ENCODE measurements at places on chromosomes 11 and 22.

- DNase-seq, result no peak
Observed at GRCh38 chr11:73237471-73238290, 19.6 kb downstream of the P2RY2 start.

DNA sequence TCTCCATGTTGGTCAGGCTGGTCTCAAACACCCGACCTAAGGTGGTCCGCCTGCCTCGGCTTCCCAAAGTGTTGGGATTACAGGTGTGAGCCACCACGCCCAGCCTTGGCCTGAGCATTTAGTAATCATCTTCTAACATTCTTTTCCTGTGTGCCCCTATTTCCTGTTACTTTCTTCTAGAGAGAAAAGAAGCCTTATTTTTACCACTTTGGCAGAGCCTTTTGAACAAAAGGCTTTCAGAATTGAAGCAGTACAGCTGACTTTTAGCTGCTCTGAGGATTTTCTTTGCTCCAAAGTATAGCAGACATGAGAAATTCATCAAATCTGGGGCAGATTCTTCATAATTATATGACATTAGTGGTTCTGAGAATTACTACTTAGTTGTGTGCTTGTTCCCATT lies 13.4 kb downstream of the MORC2 start:
- DNase-seq, result no peak

- DNase-seq, result no peak
Observed at GRCh38 chr11:61406067-61406466, 13.7 kb downstream of the TMEM216 start.

- DNase-seq, result no peak
Observed at GRCh38 chr11:10048350-10048749, 245.7 kb downstream of the SBF2 start.

- no peak for DNase-seq
Observed at GRCh38 chr11:73729594-73730206, 31.2 kb downstream of the RAB6A start.

GRCh38 chr22:24175160-24175808 lies 6.0 kb upstream of the SUSD2 start:
- peak; percentile 50 for DNase-seq

DNA sequence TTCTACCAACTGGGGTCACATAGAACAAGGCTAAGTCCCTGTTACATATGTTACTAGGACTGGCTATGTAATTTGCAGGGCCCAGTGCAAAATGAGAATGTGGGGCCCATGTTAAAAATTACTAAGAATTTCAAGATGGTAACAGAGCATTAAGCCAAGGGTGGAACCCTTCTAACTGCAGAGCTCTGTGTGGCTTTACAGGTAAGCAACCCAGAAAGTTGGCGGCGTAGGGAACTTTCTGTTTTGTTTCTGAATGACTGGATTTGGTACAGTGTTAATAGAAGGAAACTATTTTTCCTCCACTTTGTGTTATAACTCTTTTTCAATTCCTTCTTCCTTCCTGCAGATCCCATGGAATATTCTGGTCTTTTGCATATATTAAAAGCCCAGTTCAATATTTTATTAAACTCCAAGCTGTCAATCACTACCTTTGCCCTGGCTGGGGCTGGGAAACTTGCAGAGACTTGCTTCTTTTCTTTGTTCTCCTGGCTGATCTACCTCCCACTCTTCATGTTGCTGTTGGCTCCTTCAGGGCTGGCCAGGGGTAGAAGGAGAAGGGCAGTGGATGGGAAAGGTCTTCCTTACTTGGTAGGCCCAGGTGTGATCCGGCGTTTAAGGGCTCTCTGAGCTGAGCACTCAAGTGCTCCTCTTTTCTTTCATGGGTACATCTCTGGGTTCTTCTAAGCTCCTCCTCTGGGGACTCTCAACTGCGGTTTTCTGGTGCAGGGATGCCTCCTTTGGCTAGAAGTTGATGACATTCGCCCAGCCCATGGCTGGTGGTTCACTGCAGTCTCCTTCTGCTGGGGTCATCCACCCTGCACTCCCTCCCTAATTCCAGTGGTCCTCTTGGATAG lies 67.7 kb downstream of the SNX19 start:
- DNase-seq, result no peak

GRCh38 chr11:27614092-27614491 lies 86.2 kb downstream of the BDNF start:
- no peak for DNase-seq

- no peak for DNase-seq
Observed at GRCh38 chr11:115498354-115498753, 5.9 kb downstream of the CADM1 start.

- no peak for DNase-seq
Observed at GRCh38 chr11:123132881-123133280, 62.2 kb downstream of the CLMP start.

- no peak for DNase-seq
Observed at GRCh38 chr22:26677217-26677616, 19.8 kb downstream of the MIAT start.

DNA sequence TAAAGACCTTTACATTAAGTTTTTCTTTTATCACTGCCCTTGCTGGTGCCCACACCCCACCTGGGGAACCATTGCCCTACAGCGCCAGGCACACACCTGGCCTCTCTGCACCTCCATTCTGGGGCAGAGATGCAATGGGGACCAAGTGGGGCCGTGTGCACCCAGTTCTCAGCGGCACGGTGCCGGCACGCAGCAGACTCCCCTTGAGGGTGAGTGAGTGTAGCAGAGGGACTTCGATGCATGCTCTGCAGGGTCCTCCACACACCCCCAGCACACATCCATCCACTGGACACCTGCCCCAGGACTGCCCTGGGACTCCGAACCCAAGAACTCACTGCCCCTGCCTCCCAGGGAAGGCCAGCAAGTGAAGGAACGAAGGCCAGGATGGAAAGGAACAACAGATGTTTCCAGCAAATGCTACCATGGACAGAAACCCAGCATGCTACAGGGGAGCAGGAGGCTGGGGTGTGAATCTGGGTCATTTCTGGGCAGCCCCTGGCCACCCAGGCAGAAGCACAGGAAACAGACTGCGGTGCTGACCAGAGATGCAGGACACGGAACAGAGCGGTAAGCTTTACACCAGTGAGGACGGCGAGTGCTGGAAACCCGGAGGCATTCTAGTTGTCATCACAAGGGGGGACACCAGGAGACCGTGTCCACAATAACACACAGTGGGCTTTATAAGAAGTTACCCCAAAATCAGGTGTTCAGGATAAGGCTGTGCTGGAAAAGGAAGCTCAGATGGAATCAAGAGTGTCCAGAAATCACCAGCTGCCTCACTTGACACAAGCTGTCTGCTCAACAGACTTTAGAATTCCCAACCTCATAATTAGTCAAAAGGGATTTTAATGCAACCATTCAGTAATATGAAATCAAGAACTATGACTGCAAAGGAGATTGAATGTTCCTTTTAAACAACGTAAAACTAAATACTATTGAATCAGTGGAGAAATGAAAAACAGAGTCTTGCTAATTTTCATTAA lies 32.7 kb upstream of the MOB2 start:
- DNase-seq, result no peak

DNA sequence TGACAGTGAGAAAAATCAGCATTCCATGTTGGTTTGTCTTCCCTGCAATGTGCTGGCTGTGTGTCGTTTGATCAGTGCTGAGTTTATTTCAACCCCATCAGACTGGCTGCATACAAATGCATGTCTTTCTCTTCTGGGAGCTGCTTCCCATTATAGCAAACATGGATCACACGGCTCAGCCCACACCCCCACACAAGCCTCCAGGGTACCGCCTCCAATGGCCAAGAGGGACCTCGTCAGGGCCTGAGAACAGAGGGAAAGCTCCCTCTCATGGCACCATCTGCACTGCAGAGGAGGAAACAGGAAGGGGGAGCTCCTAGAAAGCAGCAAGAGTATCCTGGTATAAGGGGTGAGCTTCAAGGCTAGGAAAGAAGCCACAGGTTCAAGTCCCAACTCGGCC lies 214.2 kb downstream of the LARGE1 start:
- no peak for DNase-seq

DNA sequence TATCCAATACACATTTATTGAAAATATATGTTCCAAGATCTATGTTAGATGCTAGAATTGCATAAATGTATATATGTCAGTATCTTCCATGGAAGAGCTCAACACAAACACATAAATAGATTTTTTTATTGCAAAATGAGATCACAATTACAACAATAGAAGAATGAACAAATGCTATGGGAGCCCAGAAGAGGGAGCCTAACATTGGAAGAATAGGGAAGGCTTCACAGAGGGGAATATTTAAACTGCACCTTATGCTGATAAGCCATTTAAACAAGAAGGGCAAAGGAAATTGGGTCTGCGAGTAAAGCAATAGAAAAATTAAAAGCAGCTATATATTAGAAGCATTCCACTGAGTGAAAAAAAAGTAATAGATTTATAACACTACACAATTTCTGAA lies 96.1 kb upstream of the LRRC55 start:
- DNase-seq, result no peak

DNA sequence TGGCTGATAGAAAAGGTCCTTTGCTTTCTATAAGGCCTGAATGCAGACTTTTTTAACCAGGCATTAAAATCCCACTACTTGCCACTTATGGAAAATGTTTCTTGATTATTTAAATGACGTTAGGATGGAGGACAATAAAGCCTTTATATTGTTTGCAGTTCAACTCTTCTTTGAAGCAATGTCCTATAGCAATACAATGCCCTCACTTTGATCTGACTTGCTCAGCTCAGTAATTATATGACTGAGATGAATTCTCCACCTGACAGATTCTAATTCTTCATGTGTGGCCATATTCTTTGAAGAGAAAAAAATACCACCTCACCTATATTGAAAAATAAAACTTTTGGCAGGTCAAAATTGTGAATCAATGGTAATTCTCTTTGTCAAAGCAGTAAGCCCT lies 182.0 kb upstream of the MTMR2 start:
- no peak for DNase-seq

- DNase-seq, result no peak
Observed at GRCh38 chr11:45754741-45755140, 50.2 kb upstream of the SLC35C1 start.

DNA sequence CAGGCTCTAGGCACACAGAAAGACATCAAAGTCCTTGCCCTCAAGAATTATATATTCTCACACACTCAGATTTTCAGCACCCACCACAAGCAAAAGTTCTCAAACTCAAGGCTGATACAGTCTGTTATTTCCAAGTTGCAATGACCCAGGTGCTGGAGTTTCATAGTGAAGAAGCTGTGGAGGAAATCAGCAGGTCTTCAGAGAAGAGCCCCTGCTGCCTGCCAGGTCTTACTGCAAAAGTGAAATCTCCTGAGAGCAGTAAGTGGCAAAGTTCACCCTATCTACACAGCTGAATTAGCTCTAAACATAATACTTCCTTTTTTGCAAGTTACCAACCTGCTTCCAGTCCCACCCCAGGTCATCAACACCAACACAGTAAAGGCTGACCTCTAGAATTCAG lies 64.6 kb downstream of the RPL27A start:
- DNase-seq, result no peak

DNA sequence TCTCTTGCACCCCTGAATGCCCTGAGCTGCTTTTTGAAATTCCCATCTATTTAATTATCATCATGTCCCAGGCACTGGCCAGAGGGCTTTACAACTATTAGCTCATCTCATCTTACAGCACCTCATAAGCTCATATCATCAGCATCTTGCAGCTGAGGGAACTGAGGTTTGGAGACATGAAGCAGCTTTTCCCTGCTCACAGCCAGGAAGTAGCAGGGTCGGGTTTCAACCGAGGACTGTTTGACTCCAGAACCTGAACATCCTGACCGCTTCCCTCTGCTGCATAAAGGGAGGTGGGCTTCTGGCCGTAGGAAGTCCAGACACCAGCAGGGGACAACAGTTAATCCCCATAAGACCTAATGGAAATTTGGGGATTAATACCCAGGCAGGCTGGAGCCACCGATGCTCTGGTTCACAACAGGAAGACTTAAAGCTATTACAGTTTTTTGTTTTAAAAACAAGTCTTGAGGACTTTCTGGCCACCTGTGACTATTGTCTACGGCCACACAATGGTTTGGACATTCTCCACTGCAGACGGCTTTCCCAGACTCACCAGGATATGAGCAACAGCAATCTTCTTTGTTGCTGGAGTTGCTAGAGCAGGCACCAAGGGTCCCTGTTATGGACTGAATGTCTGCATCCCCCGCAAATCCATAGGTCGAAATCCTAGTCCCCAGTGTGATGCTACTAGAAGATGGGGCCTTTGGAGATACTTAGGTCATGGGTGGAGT lies 47.4 kb downstream of the CHST1 start:
- no peak for DNase-seq

- no peak for DNase-seq
Observed at GRCh38 chr11:119618208-119618909, 110.6 kb downstream of the NECTIN1 start.

DNA sequence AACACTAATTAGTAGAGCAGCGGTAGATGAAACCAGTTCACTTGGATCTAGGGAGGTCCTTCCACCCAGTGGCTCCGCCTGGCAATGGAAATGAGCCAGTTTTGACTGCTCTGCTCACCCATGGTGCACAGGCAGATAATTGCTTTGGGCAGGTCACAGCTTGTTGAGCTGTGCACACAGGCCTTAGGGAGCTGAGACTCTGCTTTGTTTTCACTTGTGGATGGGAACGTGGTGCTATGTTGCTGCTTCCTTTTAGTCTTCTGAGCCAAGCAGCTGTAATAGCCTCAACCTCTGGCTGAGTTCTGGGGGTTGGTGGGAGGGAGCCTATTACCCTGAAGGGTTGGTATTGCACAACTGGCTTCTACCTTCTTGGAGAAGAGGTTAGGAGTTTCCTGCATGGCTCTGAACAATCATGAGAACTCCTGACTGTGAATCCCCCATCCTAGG lies 262.3 kb upstream of the MTNR1B start:
- DNase-seq, result peak; percentile 62

GRCh38 chr22:19431649-19432132 lies at the start of gene HIRA:
Gene HIRA (minus strand): TSS chr22:19431733. CDS start chr22:19431476, 257 bp downstream.
- peak; percentile 88 for DNase-seq

- DNase-seq, result no peak
Observed at GRCh38 chr11:109040303-109040702, 375.4 kb downstream of the DDX10 start.

- no peak for DNase-seq
Observed at GRCh38 chr22:48523091-48523490, 1304.6 kb downstream of the BRD1 start.

DNA sequence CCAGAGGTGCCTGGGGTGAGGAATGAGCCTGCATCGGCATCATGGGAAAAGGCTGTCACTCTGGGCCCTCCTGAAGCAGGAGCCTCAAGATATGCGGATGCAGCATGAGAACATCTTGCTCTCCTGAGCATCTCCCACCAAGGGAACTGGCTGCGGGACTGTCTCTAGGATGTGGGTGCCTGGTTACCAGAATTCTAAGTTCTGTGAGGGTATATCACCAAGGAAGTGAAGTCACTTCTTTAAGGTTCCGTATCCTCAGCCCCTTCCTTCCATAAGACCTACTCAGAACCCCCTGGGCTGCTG lies 86.9 kb downstream of the GGTLC2 start:
- no peak for DNase-seq

- DNase-seq, result no peak
Observed at GRCh38 chr22:22982616-22983015, 87.7 kb upstream of the GNAZ start.

DNA sequence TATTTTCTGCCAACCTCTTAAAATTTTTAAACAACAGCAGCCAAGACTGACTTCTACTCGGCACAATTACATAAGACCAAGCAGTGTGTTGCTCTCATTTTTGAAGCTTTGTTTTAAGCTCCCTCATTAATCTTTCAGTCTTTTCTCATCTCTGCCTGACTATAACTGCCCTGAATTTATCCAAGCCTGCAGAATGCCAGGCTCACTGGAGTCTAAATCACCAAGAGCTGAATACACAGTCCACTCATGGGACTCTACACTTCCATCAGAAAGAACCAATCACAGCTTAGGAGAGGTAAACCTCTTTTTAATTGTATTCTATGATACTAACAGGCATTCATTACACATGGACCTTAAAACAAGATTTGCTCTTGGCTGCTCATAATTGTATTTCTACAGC lies 178.7 kb downstream of the CADM1 start:
- DNase-seq, result no peak

GRCh38 chr11:120674542-120674941 lies 163.0 kb downstream of the GRIK4 start:
- DNase-seq, result no peak
